ENCODE measurements at places on chromosomes 1 and 21. TPM values are rescaled to one million over a fixed set of nuclear protein-coding genes. Genes with fewer than 3 reads are reported as not detected.

Gene ADORA1
- total RNA-seq, result not detected

Gene KCNK2
- not detected for total RNA-seq

Gene TGFBR3
- 15.2 TPM for total RNA-seq

Gene C2CD4D
- total RNA-seq, result not detected

DNA sequence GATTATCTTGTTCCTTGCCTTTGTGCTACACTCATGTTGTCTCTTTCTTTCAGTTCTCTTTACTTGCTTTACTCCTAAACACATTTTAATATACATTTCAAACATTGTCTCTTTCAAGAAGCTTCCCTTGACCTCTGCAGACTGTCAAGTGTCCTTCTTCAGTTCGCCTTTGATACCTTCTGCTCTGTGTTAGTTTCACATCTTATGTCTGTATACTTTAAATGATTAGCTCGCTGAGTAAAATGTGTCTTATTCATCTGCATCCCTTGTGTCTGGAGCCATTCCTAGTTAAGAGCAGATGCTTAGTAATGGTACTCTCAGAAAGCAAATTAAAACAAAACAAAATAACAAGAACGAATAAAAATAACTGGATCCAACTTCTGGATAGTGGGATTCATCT lies 303.3 kb downstream of the S1PR1 start:
- no peak for DNase-seq

Gene SLC9C2
- not detected for total RNA-seq

- no peak for DNase-seq
These were observed 59.6 kb downstream of the SDCCAG8 start for GRCh38 chr1:243315455-243315854.

DNA sequence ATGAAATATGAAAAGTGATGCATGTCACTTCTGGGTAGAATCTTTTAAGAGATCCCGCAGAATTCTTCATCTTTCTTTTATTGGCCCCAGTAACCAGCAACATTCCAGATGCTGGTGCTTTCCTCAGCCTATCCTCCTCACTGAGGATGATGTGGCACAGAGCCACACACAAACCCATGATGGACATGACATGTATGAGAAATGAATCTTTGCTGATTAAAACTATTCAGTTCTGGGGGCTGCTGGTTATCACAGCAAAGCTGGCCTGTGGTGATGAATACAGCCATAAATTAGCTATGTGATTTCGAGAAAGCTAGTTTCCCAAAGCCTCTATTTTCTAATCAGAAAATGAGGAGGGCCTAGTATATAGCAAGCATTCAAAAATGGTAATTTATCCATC lies 8.3 kb upstream of the ERICH3 start:
- DNase-seq, result no peak

DNA sequence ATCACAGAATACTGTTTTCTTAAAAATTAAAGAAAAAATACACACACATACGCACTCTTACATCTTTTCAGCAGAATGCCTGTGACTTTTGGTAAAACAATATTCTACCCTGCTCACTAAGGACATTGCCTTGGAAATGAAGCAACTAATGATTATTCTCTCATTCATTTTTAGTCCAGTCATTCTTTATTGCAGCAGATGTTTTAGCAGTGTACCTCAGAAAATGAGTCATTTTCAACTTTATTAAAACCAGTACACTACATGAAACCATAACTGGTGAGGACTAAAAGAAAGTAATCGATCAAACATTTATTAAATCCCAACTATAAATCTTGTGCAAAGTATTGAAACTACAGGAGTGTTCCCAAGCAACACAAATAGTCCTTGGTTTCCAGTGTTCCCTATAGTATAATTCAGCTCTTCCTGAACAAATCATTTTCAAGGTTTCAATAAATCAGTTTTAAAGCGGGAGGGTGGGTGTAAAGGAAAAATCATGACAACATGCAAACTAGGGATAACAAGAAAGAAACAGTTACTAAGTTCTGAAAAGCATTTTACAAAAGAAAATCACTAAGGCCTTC lies 114.2 kb downstream of the ADGRL4 start:
- DNase-seq, result no peak

Measured in SJSA1 (cell line).